ENCODE measurements at places on chromosomes 11 and 22.

DNA sequence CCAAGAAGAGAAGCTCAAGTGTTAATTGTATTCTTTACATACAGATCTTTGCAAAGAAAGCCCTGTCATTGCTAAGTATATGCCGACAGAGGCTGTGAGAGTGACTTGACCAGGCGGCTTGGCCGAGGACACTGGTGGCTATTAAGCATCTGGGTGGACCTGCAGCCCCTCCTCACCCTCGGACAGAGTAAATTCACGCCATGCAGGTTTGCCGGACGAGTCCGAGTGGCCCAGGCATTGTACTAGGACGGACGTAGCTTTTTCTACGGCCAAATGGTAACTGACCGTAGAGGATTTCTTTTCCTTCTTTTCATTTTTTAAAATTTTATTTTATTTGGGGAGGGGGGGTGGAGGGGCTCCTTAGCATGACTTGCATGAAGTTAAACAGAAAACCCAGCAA is 47.0 kb downstream of the KCNC1 start:
- DNase-seq = no peak

DNA sequence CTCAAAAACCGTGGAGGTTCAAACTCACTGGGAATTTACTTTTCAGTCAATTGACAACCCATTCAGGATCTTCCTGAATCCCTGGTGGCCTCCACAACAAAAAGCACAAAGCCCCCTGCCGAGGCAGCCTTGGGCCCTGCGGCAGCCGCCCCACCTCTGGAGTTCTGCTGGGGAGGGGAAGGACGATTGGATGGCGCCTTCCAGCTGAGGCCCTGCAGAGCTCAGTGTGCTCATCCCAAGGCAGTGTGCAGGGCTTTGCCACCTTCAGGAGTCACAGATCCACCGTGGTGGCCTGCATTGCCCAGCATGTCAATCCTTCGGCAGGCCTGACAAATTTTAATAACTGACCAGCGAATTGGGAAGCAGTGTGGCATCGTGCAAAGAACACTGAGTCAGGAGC is 7.4 kb downstream of the ZFTA start:
- DNase-seq = no peak

DNA sequence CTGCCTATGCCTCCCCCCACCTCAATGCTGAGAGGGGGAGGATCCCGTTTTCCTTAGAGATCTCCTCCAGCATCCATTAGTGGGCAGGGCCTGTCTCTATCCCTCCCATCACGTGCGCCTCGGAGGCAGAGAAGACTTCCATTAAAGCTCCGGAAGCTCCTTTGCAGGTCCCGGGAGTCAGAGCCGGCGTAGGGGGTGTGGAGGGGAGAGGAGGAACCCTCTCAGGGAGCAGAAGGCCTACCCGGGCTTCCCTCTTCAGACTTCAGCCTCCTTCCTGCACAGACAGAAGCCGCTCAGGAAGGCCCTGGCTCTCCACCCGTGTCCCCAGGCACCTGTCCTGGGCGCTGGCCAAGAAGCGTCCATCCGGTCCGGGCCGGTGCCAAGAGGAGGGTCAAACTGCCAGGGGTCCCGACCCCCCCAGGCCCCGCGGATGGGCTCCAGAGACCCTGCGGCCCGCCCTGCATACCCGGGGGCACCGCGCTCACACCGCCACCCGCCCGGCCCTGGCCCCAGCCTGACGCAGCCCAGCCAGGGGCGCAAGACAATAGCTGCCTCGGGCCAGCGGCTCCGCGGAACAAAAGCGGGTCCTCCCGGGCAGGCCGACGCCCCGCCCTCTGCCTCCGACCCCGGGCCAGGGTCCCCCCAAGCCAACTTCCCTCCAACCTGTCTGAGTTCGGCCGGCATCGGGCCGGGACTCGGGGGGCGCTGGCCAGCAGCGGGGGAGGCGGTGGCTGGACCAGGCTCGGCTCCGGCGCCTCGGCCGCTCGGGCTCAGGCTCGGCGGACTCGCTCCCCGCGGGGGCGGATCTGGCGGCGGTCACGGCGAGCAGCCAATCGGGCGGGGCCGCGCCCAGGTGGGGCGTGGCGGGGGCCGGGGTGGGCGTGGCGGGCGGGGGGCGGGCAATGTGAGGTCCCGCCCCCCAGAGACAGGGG is 29.9 kb downstream of the ARVCF start:
- DNase-seq = peak; percentile 98

- no peak for DNase-seq
These were observed 82.6 kb downstream of the TENM4 start for GRCh38 chr11:79358258-79358657.

- no peak for DNase-seq
These were observed 91.9 kb upstream of the NTM start for GRCh38 chr11:131278472-131278871.

- no peak for DNase-seq
These were observed 12.7 kb upstream of the RGL4 start for GRCh38 chr22:23678133-23678532.

GRCh38 chr22:24954114-24954463 is 1.6 kb downstream of the KIAA1671 start:
- DNase-seq = no peak

GRCh38 chr11:76041208-76041607 is 165.1 kb downstream of the WNT11 start:
- DNase-seq = no peak

- DNase-seq = peak; percentile 38
These were observed 499 bp downstream of the DLAT start for GRCh38 chr11:112025707-112026106.

GRCh38 chr11:45037434-45038005 is 86.8 kb upstream of the TP53I11 start:
- DNase-seq = no peak

All from hepatic stellate cell (primary cell).